Epithelial cell of proximal tubule (primary cell): ENCODE measurements at places on chromosomes 1 and 21. TPM values are rescaled to one million over a fixed set of nuclear protein-coding genes. Genes with fewer than 3 reads are reported as not detected.
A peak's percentile ranks its signal among the peaks of the same experiment; 100 is the strongest.

Gene MYOG
- not detected in 2 replicates for total RNA-seq

Gene C4BPB
- total RNA-seq, result not detected in 2 replicates

Gene HHIPL2
- not detected in 2 replicates for total RNA-seq

DNA sequence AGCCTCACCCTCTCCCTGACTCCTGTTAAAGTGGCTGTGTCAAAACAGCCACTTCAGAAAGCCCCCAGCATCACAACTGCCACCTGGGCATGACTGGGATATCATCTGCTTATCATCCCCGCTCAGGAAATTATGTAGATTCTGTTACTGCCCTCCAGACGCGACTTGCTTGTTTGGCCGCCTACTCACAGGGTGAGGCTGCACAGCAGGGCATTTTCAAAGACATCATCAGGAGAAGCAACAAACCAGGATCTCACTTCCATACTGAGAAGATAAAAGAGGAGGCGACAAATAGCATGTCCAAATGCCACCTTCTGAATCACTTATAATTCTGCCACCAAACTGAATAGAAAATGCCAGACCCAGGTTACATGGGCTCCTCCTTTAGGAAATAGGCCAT, 94.8 kb downstream of the MIS18A start:
- no peak for DNase-seq

DNA sequence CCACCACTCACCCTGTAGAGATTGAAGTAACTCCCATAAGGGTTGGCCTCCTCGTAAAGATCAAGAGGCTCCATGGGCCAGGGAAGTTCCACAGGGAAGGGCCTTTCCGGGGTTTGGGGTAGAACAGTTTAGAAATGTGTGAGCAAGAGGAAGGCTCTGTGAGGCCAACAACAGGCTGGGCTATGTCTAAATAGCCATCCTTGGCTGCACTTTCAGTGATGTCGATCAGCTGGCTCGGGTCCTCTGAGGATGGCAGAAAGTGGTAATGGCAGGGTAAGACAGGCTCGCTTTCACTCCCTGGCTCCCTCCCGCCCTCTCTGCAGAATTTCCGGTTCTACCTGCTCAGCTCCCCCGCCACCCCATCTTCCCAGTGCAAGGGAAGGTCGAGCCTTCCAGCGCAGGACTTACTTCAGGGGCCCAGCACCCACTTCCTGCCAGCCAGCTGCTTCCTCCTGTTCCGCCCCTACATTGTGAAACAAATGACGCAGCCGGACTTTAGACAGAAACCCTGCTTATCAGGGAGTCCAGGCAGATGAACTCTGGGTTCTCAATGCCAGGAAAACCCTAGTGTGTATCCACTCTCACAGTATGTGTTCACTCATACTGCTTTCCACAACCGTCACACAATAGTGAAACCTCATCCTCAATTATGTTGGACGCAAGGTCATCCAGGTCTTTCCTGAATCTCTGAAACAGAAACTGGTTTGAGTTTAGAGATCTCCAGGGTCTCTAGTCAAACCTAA, 7.3 kb downstream of the F11R start:
- peak; percentile 82 for DNase-seq

DNA sequence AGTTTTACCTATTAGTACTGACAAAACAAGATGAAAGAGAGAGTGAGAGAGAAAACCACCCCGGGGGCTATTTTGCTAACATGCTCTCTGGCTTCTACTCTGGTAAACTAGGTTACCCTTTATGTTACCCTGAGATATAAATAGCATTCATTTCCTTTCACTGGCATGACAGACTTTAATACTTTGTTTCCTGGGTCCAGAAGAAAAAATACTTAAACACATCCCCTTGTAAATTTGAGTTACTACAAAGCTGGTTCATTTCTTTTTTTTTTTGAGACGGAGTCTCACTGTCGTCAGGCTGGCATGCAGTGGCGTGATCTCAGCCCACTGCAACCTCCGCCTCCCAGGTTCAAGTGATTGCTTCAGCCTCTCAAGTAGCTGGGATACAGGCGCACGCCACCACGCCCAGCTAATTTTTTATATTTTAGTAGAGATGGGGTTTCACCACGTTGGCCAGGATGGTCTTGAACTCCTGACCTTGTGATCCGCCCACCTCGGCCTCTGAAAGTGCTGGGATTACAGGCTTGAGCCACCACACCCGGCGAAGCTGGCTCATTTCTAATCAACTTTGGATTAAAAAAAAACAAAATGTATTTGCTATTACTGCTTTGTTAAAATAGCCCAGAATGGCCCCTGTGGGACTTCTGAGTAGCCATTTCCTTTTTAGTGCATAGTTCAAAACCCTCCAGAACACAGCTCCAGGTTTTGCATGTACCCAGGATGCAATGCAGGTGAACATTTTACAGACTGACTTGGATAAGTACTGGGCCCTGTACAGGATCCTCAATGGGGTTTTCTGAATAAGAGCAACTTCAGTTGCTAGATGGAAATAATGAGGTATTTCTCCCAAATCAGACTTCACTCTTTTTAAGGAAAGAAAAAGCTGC, 20.6 kb downstream of the INPP5B start:
- no peak for DNase-seq

GRCh38 chr1:184828369-184828717, 73.7 kb upstream of the EDEM3 start:
- no peak for DNase-seq
